ENCODE measurements at places on chromosomes 2 and 18.

- no peak for DNase-seq
These were observed 233.3 kb upstream of the MGAT5 start for GRCh38 chr2:134020608-134021007.

DNA sequence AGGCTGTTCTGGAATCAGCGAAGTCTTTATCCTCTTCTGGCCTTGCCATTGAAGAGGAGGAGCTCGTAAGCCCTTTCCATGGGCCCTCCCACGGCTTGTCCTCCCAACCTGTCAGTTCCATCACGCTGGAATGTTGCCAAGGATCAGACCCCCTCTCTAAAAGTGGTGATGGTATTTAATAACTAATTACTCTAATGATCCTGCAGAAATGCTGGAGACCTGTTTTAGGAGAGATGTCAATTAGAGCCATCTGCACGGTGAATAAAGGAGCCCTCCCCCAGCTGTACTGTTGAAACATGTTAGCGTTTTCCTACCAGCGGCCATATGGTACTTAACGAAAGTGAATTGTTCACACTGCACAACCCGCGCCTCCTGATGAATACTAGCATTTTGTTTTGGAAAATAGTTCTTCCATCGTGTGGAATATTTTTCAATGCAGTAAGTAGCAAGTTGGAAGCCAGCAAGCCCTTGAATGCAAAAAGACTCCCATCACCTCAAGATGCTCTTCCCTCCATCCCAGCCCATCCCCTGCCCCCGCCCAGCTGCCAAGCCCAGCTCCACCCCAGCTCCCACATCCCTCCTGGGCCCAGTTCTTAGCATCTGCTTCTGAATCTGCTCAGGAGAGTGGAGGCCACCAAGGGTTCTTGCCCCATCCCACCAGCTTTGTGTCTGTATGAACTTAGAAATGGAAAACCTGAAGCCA, 145.4 kb downstream of the KLHL29 start:
- no peak for DNase-seq

DNA sequence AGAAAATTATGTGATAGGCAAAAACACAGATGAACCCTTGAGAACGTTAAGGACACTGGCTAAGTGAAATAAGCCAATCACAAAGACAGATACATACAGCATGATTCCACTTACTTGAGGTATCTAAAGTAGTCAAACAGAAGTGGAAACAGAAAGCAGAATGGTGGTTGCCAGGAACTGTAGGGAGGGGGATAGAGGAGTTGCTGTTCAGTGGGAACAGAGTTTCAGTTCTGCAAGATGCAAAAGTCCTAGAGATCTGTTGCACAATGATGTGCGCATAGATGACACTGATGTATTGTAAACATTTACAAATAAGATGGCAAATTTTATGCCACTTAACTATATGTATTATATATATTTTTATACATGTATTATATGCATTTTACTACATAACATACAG, 59.7 kb downstream of the POLE4 start:
- DNase-seq, result no peak

DNA sequence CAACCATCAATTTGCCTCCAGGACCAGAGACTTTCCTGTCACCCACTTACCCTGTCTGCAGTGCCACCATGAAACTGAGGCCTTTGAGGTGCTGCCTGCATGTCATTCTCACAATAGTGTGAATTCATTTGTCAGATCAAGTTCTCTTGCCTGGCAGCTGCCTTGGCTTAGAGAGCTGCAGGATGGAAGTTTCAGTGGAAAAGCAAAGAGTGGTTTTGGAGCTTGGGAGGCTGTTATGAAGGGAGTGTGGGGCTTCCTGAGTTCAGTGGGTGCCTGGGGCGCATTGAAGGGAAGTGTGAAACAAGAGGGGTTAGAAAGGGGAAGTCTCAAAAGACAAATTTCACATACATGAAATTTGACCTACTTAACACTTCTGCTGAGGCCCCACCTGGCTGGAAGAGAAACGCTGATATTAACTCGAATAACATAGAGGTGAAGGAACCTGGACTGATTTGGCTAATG, 7.9 kb upstream of the LBH start:
- no peak for DNase-seq

- no peak for DNase-seq
These were observed 218.4 kb upstream of the VRK2 start for GRCh38 chr2:57828221-57828620.

DNA sequence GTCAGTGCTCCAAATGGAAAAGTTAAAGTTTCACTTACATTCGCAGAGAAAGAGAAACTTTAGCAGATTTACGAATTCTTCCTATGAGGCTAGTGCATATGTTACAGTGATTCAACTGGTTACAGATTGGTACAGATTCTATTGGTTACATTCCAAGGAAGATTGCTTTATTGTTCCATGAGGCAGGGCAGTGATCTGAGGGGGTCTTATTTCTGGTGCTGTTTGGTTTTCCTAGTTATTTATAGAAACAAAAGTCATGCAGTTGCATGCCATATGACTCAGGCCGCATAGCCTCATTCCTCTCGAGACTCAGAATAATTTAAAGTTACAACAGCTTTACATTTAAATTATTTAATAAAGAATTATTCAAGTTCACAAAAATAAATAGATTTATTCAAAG, 385.4 kb upstream of the SYT4 start:
- no peak for DNase-seq

- no peak for DNase-seq
These were observed 31.8 kb upstream of the PPP4R3B start for GRCh38 chr2:55649211-55649610.

DNA sequence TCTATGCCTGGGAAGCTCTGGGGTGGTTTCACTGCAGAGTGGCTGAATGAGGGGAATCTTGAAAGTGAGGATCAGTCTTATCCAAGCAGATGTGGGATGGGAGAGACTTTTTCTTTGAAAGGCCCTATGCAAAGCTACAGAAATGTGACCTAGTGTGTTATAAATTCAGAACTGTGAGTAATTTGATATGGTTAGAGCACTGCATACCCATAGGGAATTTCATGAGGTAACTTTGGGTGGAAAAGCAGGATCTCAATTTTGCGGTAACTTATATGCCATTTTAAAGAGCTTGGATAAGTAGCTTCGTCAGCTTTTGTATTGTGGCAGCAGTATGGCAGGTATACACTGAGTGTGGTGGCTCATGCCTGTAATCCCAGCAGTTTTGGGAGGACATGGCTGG, 40.9 kb downstream of the GULP1 start:
- DNase-seq, result no peak

DNA sequence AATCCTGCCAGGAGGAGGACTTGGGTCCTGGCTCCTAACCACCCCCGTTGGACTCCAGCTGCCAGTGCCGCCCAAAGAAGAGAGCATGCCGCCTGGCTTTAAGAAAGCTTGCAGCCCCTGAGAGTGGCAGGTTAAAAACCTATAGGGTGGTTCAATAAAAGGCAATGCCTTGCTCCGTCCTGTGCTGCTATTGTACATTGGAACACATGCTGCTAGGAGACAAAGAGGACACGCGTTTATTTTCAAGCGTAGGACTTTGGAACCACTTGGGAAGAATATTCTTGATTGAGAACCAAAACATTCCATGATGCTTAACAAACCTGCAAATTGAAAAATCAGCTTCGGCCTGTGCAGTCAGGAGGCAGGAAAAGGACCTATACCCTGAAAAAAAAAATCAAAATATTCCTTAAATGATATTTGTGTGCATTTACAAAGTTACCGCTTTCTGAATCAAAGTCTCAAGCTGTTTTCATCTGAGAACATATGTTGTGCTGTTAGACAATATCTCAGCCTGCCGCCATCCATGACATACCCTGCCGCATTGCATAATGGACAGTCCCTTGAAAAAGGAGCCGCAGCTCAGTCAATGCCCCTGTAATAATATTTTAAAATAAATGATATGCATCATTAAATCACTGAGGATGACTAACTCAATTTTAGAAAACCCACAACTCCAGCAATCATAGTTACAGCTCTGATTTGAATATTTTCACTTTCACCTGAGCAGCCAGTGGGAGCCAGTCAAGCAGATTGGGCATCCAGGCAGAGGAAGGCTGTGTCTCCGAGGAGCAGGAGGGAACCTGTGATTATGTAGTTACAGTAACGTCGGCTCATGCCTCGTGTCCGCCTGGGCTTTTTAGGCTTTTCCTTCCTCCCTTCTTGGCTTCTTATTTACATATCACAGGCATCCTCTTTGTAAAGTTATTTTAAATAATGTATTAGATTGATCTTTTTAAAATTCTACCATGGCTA, 805.6 kb upstream of the FANCL start:
- no peak for DNase-seq

- DNase-seq, result no peak
These were observed 316 bp downstream of the CRIM1 start for GRCh38 chr2:36355890-36356297.

GRCh38 chr18:57845605-57846074, 42.5 kb upstream of the ATP8B1 start:
- DNase-seq, result no peak

DNA sequence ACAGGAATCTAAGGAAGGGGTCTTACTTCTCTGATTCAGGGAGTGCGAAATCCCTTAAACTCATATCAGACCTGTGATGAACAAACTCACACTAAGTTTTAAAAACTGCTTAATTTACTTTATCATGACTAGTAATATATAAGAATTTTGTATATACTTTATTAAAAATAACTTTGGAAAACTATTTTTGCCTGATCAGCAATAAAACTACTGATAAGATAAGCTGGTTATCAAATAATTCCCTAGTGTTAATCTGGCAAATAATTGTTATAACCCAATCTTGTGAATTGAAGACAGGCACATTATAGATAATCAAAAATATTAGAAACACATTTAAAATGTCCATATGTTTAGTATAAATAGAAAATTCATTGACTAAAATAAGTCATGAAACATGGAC, 23.7 kb upstream of the DSC3 start:
- DNase-seq, result no peak

DNA sequence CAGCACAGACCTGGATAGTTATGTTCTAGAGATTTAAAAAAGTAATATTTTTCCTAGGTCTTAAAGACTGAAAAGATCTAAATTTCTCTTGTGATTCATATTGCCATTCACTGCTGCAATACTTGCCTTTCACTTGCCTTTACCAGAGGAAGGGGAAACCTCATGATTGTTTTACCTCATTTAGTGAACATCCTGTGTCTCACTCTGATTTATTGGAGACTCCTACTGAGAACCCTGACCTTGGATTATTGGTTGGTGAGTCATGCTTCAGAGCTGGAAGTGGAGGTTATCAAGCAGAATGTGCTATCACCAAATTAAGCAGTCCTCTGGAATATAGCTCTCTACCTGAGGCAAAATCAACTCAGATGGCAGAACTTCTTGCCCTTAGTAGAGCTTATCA, 500.5 kb downstream of the TSN start:
- no peak for DNase-seq

- DNase-seq, result no peak
These were observed 11.2 kb downstream of the SCG2 start for GRCh38 chr2:223590964-223591363.

GRCh38 chr2:174595116-174595809, 2.3 kb downstream of the WIPF1 start:
- DNase-seq, result no peak

- no peak for DNase-seq
These were observed 113.6 kb downstream of the MCFD2 start for GRCh38 chr2:46801731-46802664.

DNA sequence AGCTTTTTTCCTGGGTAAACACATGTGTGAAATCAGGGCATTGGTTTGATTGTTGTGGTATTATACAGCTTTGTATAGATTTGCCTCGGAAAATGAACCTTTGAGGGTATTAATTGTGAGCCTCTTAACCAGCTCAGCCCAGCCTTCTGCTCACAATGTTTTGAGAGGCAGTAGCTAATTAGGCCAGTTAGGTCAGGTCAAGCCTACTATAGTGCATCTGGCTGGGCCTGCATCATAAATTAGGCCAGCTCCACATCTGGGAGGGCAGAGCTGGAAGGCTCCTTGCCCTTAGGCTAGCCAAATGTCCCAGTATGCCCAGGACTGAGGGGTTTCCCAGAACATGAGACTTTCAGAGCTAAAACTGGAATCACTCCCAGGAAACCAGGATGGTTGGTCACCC, 43.0 kb downstream of the LRATD1 start:
- no peak for DNase-seq

Measured in stimulated activated CD4-positive, alpha-beta T cell treated with anti-CD3 and anti-CD28 coated beads, Interleukin-12 subunit alpha, Interleukin-12 subunit beta, amount 100 ng/mL, for 24 hours (primary cell).